ENCODE measurements at places on chromosomes 3 and 15.

- DNase-seq, result no peak
These were observed 55.7 kb upstream of the ACP3 start for GRCh38 chr3:132261506-132261905.

DNA sequence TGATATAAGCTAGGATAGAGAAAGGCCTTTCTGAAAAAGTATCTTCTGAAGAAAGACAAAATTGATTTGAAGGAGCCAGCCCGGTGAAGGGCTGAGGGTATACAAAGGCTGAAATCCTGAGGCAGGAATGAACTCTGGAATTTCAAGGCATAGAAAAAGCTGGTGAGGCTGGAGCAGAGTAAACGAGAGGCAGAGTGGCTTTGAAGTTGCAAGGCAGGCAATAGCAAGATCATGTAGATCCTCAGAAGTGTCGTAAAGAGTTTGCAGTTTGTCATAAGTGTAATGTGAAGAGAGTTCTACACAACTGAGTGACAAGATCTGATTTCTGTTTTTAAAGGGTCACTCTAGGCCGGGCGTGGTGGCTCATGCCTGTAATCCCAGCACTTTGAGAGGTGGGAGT lies 69.0 kb downstream of the HMG20A start:
- no peak for DNase-seq

- DNase-seq, result no peak
These were observed 26.6 kb downstream of the DCP1A start for GRCh38 chr3:53320697-53321096.

- DNase-seq, result no peak
These were observed 25.6 kb upstream of the CFAP161 start for GRCh38 chr15:81108427-81108826.

- no peak for DNase-seq
These were observed 85.5 kb upstream of the FGF12 start for GRCh38 chr3:192812743-192813383.

GRCh38 chr3:22887664-22888291 lies 315.3 kb upstream of the UBE2E2 start:
- no peak for DNase-seq

- DNase-seq, result no peak
These were observed 1762.5 kb downstream of the SI start for GRCh38 chr3:163315786-163316185.

DNA sequence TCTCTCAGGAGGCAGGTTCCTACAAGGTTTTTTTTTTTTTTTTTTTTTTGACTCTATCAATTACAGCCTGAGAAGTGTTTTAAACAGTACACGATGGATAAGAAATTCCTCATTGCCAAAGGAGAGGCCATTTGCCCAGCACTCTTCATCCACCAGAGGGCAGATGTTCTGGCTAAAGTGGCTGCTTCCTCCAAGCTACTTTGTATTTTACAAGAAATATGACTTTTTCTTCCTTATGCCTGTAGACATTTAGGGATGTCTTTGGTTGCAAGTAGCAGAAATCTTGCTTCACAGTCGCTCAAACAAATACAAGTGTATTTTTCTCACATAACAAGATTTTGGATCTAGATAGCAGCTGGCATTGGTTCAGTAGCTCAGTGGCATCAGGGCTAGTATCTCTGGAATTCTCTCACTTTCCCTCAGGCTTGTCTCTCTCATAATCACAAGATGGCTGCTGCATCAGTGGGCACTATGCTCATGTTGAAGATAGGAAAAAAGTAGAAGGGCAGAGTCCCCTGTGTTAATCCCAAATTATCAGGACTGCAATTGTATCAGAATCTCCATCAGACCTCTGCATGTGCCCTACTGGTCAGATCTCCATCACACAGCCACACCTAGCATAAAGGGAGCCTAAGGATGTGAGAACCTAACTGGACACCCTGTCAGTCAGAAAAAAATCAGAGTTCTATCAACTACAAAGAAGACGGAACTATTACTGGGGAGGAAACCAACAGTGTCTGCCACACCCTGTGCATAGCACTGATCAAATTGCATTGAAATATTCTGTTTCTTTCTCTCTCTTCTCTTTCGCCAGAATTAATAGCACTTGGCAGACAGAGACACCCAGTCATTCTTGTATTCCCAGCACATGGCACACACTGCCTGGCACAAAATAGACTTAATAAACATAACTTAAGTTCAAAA lies 138.9 kb upstream of the COL8A1 start:
- no peak for DNase-seq

DNA sequence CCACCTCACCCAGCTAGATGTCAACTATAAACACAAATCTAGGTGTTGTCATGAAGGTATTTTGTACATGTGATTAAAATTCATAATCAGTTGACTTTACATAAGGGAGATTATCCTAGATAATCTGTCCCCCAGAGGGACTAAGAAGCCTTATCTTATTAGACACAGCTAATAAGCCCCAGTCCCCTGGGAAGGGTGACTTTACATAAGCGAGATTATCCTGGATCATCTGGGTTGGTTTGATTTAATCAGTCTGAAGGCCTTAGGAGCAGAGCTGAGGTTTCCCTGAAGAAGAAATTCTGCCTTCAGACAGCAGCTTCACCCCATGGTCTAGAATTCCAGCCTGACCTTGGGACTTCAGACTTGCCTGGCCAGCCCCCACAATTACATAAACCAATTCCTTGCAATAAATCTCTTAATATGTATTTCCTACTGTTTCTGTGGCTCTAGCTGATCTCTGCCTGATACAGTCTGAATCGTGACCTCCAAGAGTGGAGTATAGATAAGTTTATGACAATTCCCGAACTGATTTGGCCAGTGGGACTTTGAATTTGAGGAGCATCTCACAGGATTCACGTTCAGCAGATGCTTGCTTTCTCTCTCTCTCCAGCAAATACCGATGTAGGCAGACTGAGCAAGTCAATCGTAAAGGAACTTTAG lies 66.5 kb downstream of the MRPL46 start:
- no peak for DNase-seq

Measured in activated CD8-positive, alpha-beta memory T cell treated with anti-CD3 and anti-CD28 coated beads for 1 hour (primary cell).